ENCODE measurements at places on chromosomes 6 and 20. TPM values are rescaled to one million over a fixed set of nuclear protein-coding genes. Genes with fewer than 3 reads are reported as not detected.

Gene CABLES2
- total RNA-seq: 2.8 TPM

Gene KIF25
- not detected for total RNA-seq

Gene ZC3H12D
- total RNA-seq: 1.1 TPM

Gene LRRN4
- 0.16 TPM for total RNA-seq

Gene MEI4
- total RNA-seq: not detected

Gene DEFB124
- not detected for total RNA-seq

Gene TAB2
- total RNA-seq: 105 TPM
